ENCODE measurements at places on chromosomes 6 and 20.

GRCh38 chr6:157029980-157030690, 253.0 kb downstream of the ARID1B start:
- DNase-seq, result no peak

GRCh38 chr6:134768931-134769330, 181.0 kb downstream of the ALDH8A1 start:
- no peak for DNase-seq

DNA sequence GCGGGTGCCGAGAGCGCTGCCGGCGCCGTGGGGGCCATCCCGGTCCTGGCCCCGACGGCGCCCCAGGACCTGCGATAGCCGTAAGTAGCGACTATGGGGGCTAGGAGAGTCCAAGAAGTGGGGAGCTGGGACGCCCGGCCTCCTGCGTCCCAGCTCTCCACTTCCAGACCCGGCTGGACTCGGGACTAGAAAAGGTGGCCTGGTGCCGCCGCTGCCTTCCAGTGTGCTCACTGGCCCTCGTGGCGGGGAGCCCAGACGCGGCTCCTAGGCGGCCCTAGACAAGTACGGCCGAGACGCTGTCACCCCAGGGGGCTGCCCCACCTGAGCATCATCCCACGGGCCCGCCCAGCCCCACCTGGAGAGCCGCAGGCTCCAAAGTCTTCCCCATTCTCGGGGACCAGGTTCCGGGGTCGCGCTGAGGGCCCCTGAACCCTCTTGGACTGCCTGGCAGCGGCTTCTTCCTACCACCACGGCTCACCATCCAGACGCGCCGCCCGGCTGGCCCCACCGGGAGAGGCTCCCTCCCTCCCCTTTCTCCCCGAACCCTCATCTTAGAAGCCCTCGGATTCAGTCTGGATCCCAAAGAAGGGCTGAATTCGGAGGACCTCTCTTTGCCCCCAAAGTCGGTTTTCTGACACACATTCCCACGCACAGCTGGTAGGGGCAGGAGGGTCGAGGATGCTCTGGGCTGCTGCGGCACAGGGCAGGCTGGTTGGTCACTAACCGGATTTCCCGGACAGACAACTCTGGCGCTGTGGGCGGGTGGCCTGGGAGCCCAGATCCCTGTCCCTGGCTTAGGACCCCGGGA, 870 bp upstream of the MDFI start:
- no peak for DNase-seq

DNA sequence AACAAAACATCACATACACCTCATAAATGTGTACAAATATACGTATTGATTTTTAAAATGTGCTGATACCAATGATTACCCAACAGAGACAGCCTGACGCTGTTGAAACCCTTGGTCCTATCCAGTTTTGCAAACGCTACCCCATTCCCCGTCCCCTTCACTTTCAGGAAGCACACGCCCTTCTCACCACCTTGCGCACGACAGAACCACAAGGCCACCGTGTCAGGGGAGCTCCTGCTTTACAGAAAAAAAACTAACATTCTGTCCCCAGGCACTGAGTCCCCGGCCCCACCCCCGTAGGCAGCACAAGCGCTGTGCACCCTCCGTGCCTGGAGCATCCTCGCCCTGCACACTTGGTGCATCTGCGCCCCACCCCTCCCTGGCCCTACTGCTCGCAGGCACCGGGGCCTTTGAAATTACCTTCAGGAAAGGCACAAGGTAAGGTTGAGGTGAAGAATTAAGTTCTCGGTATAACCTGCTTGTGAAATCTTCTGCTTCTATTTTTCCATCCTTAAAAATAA, 58.5 kb downstream of the TAF4 start:
- DNase-seq, result no peak

DNA sequence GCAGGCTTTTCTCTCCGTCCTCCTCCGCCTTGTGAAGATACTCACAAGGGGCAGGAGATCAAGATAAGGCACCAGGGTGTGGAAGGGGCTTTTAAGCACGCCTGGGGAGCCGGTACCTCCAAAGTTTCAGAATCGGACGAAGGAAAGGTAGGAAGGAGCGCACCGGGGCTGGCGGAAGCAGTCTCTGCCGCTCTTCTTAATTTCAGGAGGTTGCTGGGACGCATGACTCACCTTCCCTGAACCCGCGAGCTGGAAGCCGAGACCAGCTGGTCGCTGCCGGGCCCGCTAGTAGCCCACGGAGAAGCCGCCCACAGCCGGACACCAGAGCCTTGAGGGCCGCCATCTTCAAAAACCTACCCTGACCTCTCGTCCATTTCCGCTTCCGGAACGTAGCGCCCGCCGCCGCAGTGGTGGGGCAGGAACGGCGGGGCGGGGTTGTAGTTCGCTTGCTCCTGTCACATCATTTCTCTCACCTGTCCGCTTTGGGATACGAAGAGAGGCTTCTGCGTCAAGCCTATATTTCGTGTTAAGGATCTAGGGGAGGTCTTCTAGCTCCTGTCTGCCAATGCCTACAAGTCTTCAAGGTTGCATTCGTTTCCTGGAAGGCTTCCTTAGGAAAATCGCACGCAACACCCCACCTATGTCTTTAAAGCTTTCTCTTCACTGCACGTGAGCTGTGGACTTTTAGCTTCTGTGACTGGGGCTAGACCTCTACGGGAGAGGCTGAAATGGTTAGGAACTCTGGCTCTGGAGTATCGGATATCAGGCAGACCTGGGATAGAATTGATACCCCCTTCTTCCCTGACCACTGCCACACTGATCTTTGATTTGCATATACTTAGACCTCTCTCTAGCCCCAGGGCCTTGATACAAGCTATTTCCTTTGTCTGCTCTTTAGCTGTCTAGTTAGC, at the start of gene MRPS18A:
MRPS18A (minus strand) TSS at position 355 of the 911 bp plus-strand sequence; CDS start at position 343, 12 bp downstream.
- peak; percentile 70 for DNase-seq

DNA sequence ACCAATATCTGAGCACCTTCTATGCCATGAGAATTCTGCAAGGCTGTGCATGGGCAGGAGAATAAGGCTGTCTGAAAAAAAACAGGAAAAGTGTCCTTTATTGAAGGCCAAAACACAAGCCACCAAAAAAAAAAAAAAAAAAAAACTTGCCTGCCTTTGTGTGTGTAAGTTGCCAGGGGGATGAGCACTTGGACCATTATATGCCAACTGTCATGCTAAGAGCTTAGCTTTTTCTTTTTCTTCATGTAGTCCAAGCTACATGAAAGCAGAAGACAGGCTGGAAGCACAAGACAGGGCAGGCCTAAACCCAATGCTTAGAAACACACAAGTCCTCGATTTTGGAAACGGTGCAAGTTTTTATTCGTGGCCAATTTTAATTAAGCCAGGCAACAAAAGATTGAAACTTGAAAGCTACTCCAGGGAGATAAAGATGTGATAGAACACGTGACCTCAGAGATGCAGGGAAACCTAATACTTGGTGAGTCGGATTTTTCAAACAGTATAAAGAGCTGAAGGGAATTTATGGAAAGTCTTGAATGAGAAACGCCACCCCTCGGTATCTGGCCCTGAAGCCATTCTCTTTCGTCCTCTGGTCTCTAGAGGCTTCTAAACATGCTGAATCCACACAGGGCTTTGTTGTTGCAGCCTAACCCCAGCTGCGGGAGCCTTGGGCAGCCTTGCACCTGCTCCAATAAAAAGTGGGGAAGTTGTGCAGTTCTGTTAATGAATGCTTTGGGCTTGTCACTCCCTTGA, 8.6 kb downstream of the BMP7 start:
- no peak for DNase-seq

DNA sequence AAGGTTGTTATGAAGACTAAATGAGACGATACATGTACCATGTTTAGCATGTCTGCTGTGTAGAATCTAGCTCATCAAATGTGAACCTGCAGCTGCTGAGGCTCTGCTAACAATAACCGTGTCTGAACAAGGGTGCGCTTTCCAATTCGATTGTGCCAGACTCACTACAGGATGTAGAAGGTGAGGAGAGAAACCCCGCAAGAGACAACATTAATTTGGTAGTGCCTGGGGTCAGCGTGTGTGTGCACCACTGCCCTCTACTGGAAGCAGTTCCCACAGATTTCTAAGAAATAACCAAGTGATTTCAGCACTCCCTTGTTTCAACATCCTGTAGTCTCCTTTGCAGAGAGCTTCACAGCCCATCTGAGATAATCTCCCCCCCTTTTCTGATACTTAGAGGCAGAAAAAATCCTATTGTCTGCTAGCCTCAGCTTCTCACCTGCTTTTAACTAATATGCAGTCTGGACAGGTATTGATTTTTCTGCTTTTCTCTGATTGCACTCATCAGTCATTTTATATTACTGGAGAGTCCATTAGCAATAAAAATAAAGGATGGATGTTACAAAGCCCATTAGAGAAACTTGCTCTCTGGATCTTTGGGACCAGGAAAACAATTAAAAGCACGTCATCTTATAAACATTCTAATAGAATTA, 96.7 kb upstream of the BACH2 start:
- DNase-seq, result peak; percentile 84

DNA sequence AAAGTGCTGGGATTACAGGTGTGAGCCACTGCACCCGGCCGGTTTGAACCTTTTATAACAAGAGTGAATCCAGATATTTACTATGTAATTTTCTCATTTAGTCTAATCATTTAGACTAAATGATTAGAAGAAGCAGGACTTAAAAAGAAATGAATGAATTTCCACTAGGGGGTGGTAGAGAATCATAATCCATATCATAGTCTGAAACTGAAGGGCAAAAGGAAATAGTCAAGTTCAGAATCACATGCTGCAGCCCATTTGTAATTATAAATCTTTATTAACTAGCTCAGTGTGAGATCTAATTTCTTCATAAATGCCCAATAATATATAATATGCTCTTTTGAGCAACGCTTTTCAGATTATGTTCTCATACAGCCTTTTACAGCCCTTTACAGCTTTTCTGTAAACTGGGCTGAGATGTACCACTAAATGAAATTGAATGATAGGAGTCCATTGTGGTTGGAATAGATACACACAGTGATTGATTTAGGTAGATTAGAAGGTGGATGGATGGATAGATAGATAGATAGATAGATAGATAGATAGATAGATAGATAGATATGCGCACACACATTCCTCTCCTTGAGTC, 31.8 kb downstream of the PSMB9 start:
- peak; percentile 90 for DNase-seq

DNA sequence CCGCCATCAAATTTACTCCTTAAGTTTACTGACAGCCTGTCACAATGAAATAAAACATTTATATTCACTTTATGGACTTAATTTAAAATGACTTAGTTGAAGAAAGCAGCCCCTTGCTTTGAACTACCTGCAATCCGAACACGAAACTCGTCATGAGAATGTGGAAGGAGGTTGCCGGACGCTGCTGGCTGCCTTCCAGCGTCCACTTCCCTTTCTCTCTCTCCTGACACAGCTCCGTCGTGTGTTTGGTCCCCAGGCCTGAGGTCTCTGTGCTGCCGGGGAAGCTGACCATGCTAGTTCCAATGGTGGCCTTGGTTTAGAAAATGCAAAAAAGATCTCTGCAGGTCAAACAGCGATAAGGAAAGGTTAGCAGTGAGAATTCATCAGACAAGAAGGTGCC, 519.7 kb downstream of the CDH26 start:
- DNase-seq, result no peak

GRCh38 chr20:14855171-14855570, 517.8 kb upstream of the FLRT3 start:
- no peak for DNase-seq

DNA sequence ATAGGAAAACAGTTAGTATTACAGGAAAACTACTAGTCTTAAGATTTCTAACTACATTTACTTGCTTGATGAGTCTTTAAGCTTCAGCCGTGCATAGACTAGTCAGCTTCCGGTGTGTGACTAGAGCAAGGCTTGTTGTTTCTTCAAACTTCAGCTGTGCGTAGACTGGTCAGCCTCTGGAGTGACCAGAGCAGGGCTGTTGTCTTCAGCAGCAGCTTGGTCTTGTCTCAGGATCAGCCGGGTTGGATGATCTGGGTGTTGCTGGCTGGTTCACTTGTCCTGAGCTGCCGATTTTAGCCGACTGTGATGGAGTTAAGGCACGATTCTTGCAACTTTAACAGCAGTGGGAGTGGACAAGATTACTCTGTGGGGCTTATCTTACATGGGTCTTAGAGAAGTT, 44.7 kb downstream of the HLA-C start:
- no peak for DNase-seq

DNA sequence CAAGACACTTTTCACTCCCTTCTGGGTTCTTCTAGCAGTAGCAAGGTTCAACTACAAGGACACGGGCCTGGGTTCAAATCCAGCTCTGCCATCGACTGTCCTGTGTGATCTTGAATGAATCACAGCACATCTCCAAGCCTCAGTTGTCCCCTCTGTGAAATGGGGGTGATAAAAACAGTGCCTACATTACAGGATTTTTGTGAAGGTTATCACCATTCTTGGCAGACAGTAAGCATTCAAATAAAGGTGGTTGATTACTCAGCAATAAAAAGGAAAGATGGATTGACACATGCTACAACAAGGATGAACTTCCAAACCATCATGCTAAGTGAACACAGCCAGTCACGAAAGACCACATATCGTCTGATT, 6.6 kb upstream of the TGM2 start:
- no peak for DNase-seq

- DNase-seq, result peak; percentile 12
Observed at GRCh38 chr20:48986899-48987298, 59.2 kb upstream of the CSE1L start.

- DNase-seq, result peak; percentile 12
Observed at GRCh38 chr6:143734641-143735063, 56.9 kb downstream of the PHACTR2 start.

- DNase-seq, result no peak
Observed at GRCh38 chr6:55652429-55652828, 73.4 kb upstream of the HMGCLL1 start.

- DNase-seq, result no peak
Observed at GRCh38 chr6:115882174-115882573, 178.5 kb downstream of the FRK start.

- no peak for DNase-seq
Observed at GRCh38 chr6:169627736-169628607, 73.9 kb downstream of the WDR27 start.

DNA sequence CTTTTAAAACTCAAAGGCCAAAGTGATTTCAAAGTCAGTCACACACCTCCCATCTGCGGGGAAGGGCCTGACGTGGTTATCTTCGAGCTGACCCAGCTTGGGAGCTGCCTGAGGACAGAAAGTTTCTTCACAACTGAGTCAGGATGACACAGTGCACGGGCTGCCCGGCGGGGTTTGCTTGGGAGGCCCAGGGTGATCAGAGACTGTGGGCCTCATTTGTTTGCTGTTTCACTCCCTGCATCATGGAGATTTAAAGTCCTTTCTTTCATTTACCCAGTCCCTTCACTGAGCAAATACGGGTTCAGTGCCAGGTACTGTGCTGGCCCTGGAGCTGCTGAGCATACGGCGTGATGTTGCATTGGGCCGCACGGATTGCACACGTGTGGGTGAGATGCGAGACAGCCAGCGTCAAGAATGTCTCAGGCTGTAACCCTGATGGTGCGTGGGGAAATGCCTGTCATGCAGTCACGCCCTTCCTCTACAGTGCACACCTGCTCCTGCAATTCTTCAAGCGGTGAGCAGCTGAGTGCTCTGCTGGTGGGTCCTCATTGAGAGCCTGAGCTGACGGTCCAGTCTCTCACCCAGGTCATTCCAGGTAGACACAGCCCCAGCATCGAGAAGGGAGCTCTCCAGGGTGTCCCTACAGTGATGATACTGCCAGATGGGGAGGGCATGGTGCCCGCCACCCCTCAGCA, 82.7 kb upstream of the PMEPA1 start:
- peak; percentile 19 for DNase-seq

Data from choroid plexus epithelial cell (primary cell).